ENCODE measurements at places on chromosomes 12 and 14. TPM values are rescaled to one million over a fixed set of nuclear protein-coding genes. Genes with fewer than 3 reads are reported as not detected.

DNA sequence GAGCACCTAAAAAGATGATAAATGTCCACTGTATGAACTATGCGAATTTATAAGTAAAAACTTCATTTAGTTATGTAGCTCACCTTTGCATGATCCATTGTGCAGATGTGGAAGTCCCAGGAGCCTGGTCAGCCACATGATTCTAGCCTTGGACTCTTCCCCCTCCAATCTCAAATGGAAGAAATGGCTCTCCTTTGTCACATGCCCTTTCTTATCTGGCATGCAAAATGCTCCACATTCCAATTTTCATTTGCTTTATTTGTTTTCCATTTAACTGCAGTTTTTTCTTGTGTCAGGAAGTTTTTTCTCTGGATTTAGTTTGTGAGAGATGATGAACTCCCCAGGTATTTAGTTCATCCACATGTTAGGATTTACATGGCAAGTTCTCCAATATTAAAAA, 73.8 kb downstream of the DYRK2 start:
- DNase-seq: no peak

DNA sequence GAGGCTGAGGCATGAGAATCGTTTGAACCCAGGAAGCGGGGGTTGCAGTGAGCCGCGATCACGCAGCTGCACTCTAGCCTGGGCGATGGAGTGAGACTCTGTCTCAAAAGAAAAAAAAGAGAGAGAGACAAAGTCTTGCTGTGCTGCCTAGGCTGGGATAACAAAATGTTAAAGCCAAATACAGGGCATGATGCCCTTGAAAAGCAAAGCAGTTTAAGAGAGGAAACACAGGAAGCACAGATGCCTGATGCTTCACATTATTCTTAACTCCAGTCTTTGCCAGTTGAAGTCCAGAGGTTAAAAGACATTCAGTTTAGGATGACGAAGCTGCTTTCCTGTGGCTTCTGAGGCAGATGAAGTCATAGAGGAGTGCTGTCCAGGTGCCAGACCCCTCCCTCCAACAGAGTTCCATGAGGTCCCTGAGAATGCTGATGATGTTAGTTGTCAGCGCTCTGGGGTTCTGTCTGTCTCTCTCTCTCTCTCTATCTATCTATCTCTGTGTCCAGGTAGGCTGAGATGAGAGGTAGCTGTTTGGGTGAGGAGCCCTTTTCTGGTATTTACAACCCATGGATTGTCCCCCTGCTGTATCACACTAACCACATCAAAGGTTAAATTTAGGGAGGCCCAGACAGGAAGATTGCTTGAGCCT, 4.9 kb upstream of the MRPL52 start:
- no peak for DNase-seq

DNA sequence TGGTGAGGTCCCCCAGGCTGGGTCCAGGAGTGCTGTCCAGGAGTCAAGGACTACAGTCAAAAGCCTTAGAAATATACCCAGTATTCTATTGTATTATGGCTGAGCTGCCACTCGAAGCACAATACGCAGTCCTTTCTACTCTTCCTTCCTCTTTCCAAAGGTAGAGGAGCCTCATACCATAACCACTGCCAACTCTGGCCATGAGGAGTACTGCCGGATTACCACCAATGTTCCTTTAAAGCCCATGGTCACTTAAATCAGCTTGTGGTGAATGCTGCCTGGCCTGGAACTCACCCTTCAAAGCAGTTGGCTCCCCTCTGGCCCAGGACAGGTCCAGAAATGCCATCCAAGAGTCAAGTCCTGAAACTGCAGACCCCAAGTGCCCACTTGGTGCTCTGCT, 425.4 kb downstream of the SLC16A7 start:
- DNase-seq: no peak

Gene MAGOHB
- total RNA-seq: 66.9 TPM

Gene SMOC1
- total RNA-seq: 0.08 TPM
